GM13976 (cell line): ENCODE measurements at places on chromosomes 3 and 15.

- DNase-seq, result no peak
Measured at GRCh38 chr3:164326714-164327113, 751.6 kb downstream of the SI start.

- DNase-seq, result no peak
Measured at GRCh38 chr15:88631464-88632028, 7.3 kb upstream of the ISG20 start.

DNA sequence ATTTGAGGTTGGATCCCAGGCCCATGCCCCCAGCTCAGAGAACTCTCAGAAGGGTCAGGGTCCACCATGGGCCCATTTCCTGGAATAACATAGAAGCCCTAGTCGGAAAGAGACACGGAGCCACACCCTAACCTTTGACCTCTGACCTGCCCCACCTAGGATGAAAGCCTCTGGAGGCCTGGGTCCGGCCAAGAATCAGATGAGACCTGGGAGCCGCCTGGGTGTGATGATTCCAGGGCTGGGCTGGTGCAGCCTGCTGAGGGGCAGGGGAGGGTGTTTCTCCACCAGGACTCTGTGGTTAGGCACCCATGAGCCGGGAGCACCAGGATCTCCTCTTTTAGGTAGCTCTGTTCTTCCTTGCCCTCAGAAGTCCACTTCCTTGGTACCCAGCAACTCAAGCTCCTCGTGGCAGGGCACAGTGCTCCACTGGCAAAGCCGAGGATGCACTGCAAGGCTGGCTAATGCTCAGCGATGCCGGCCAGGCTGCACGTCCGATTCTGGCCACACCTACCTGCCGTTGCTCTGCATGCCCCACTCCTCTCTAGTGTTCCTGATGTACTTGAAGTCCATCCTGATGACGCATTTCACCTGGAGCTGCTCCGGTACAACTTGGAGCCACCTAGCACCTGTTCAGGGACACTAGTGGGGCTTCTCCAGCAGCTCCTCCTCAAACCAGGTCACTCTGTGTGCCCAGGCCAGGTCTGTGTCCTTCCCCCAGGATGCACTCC, 57.4 kb downstream of the ZNF445 start:
- DNase-seq, result no peak

GRCh38 chr15:48427479-48427878, 96.2 kb downstream of the DUT start:
- DNase-seq, result no peak

DNA sequence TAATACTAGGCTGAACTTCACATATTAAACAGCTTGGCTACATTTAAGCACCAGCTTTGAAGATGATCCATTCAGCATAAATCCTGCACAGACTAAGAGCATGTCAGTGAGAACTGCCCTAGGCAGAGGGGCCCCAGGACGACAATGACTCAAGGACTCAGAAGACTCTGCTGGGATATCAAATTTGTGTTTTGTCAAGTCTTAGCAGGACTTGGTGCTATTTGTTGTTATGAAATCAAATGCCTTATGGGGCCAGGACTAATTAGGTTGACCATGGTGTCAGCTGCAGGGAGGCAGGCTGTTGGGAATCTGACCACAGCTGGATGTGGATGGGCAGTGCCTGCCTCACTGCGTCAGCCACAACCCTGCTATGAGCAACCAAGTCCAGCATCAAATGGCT, 91.8 kb downstream of the RYR3 start:
- no peak for DNase-seq

DNA sequence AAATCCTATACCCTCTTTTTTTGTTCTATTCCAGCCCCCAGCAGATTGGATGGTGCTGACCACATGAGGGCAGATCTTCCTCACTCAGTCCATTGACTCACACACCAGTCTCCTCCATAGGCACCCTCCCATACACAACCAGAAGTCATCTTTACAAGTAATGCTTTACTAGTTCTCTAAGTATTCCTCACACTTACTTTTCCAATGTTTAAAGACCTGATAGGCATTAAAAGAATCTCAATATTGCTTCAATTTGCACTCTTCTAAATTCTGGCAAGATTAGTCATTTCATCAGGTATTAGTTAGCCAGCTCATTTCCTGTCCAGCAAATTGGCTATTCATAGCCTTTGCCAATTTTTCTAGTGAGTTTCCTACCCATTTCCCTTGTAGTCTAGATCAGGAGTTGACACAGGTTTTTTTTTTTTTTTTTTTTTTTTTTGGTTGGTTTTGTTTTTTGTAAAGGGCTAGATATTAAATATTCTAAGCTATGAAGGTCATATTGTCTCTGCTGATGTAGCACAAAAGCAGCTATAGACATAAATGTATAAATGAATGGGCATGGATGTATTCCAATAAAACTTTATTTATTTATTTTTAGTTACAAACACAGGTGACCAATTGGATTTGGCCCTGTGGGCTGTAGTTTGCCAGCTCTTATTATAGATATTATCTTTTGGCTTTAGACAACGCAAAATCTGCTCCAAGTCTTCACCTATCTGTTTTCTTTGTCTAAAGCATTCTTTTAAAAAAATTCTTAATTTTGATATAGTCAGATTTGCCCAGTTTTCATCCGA, 76.1 kb downstream of the ABHD5 start:
- no peak for DNase-seq
